Activated CD4-positive, alpha-beta T cell treated with anti-CD3 and anti-CD28 coated beads for 1 hour (primary cell): ENCODE measurements at places on chromosomes 1 and 21.

DNA sequence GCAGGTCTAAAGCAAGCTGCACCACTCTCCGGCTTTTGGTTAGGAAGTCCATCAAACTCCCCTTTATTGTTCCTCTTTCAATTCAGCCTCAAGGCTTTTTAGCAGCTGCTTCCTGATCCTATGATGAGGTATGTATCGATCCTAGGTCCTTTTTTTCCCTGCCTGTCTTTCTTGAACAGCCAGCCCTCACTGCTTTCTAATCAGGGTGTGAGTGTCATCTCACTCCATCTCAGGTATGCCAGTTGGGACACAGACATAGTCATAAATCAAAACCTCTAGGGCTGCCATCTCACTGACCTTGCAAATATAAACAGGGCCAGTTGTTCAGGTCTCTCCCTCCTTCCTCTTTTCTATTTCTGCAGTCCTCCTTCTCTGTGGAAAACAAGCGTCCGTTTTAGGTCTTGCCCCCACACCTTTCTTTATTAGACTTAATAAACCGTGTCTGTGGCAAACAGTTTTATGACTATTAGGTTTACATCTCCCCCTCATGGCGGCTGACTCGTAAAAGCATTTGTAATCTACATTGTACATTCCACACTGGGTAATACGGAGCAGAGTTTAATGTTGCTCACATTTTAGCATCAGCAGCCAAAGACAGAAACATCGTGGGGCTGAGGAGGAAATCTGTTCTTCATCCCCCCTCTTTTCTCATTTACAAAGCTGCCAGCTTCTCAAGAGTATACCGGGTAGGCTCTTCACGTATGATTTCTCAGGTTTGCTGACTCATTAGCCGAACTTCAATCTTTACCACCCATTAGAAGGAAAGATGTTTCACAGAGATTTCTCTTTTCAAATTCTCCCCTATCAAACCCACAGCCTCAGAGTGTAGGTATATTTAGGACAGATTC, 11.6 kb downstream of the STYXL2 start:
- DNase-seq, result no peak

- no peak for DNase-seq
Measured at GRCh38 chr1:100073531-100073930, 59.2 kb downstream of the SASS6 start.

DNA sequence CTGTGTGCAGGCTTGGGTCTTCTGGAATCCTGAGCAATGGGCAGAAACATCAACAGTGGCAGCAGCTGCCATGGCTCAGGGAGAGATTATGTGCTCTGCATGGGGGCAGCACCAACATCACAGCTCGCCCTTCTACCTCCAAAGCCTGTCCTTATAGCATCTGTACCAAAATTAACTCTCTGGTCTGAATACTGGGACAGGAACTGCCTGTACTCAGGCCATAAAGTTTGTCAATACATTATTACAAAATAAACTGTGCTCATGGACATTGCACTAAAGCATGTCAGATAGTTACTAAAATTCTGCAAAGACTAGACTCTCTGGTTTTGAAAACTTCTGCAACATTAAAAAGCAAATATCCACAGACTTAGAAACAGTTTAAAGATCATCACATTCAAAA, 91.6 kb downstream of the ZC3H11B start:
- DNase-seq, result no peak

DNA sequence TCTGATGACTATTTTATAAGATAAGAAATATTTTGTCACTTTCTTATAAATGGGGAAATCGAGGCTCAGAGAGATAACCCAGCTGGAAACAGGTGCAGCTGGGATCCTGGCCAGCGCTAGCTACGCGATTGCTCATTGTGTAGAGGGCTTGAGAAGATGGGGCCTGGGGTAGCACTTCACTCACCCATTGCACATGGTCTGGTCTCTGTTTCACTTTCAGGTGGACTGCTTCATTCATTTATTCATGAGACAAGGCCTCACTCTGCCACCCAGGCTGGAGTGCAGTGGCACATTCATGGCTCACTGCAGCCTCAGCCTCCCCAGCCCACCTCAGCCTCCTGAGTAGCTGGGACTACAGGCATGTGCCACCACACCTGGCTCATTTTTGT, 23.8 kb downstream of the UBE4B start:
- no peak for DNase-seq

DNA sequence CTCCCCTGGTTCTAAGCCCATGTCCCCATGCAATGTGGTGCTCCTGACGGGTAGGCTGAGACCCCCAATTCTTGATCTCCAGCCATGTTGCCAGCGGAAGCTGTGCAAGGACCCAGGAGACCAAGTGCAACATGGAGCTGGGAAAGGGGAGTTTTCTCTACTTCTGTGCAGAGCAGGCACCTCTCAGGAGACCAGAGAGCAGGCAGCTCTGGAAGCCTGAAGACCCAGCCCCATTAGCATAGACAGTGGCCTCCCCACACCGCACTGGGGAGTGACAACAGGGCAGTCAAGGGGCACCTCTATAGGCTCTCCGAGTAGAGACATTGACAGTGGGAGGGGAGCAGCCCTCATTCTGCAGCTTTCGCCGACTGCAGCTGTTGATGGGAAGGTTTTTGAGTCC, 410.2 kb downstream of the MATN1 start:
- no peak for DNase-seq

GRCh38 chr1:70528590-70529333, 117.7 kb downstream of the CTH start:
- DNase-seq, result no peak

DNA sequence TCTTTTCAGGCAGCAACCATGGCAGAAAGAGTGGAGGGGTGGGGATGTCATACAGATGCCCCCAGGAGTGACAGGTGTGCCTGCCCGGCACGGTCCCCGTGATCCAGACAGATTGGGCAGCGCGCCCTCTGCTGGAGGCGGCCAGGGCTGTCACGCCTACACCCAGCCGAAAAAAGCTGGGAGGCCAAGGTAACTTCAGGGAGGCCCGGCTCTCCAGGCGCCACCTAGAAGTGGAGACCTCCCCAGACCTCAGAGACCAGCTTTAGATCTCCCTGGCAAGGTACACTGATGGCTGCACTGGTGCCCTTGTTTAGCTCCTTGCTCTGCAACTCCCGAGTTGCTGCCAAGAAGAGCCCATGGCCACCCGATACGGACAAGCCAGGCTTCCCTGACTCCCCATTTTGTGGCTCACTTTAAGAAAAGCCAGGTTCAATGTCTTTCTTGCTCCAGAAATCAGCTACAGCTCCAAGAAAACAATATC, 6.6 kb downstream of the GOLT1A start:
- peak; percentile 57 for DNase-seq

- DNase-seq, result no peak
Measured at GRCh38 chr1:210124736-210125135, 107.9 kb upstream of the SERTAD4 start.

DNA sequence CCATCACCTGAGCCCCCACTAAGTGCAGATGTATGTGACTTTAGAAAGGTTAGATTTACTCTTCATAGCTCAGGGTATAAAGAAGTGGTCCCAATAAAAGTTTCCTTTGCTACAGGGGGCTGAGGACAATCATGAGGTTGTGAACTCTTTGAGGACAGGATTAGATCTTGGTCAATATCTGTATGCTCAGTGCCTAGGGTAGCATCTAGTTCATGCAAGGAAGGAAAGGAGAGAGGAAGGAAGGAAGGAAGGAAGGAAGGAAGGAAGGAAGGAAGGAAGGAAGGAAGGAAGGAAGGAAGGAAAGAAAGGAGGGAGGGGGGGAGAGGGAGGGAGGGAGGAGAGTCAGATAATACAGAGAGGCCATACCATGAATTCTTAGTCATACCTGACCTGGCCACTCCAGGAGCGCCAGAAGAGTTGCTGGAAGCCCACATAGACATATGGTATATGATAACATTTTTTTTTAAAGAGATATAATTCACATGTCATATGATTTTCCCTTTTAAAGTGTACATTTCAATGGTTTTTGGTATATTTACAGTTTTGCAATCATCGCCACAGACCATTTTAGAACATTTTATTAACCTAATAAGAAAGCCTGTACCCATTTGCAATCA, 9.7 kb upstream of the CSRP1 start:
- DNase-seq, result no peak

- no peak for DNase-seq
Measured at GRCh38 chr1:168879896-168880734, 151.1 kb upstream of the DPT start.

DNA sequence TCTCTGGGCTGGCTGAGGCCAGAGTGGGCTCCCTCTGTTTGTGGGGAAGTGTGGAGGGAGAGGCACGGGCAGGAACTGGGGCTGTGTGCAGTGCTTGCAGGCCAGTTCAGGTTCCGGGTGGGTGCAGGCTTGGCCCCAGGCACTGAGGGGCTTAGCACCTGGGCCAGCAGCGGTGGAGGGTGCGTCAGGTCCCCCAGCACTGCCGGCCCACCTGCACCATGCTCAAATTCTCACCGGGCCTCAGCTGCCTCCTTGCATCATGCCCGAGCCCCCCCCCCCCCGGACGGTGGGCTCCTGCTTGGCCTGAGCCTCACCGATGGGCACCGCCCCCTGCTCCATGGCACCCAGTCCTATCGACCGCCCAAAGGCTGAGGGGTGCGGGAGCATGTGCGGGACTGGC, 26.3 kb upstream of the FCGR2A start:
- no peak for DNase-seq
